ENCODE measurements at places on chromosomes 5 and 9.

GRCh38 chr5:93585041-93585766, 2.2 kb downstream of the NR2F1 start:
- DNase-seq, result no peak

- DNase-seq, result no peak
Observed at GRCh38 chr5:180088561-180088960, 17.0 kb upstream of the RNF130 start.

DNA sequence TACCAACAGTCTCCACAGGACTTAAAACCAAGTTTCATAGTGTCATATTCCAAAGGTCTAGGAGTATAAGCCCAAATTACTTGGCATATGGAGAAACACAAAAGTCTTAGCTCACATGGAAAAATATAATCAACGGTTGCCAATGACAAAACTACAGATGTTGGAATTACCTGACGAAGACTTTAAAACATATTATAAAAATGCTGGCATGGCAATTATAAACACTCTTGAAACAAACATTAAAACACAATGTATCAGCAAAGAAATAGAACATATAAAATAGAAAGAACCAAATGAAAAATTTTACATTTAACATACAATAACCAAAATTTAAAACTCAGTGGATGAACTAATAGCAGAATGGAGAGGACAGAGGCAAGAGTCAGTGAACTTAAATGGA, 7.9 kb upstream of the WDR41 start:
- no peak for DNase-seq

DNA sequence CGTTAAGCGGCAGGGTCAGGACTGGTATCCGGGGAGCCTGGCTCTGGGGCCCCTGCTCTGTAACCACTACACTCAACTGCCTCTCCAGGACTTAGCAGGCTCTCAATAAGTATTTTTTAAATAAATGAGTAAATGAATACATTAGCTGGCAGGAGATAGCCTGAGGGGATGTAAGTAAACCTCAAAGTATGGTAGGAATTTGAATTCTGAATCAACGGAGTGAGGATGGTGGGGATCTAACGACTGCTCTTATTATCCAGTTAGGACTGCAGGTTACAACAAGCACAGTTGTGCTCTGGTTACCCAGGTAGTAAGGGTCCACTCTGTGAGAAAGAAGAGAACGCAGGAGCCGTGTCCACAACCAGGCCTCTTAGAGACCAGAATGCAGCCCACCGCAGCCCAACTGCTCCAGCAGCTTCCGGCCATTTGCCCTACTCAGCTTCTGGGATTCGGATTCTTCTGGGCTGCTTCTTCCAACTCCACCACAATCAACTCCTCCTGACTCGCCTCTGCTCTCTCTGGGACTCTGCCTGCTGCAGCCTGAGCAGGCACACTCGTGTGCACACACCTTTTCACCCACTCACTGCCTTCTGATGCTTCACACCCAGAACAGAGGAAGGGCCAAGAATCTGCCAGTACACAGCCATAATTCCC, 52.6 kb downstream of the MED27 start:
- DNase-seq, result peak; percentile 85

GRCh38 chr9:114001794-114002261, 76.3 kb downstream of the AMBP start:
- no peak for DNase-seq

DNA sequence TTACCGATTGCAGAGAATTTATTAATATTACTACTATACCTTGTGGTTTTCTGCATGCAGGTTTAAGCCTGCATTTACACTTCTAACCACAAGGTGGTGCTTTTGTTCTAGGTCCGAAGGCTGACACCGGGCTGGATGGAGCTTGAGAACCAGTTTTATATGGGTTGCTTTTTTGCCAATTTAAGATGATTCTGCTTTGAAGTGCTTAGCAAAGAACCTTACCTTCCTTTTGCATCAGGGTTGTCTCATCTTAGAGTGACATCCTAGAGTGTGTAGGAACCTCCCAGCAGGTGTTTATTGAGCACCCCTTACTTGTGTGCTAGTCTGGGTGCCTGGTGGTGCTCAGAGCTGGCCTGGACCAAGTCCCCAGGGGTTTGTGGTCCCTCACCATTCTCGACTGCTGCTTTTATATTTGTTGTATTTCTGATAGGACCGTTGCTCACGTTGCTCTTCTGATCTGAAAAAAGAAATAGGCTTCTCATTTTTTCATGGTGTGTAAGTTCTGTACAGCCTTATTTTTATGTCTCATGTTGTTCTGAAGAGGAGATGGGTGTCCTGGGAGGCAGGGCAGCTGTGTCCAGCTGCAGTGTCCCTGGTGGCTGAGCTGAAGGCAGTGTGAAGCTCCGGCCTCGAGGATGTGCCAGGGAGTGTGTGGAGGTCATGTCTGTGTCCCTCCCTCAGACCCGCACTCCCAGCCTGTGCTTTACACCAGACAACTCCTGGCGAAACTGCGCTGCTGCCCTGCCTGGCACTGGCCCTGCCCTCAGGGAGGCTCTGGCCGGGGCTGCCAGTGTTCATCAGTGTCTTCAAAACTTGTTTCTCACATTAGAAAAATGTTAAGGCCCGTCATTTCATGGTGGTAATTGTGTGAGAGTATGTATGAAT, 54.3 kb downstream of the EHMT1 start:
- DNase-seq, result peak; percentile 68

DNA sequence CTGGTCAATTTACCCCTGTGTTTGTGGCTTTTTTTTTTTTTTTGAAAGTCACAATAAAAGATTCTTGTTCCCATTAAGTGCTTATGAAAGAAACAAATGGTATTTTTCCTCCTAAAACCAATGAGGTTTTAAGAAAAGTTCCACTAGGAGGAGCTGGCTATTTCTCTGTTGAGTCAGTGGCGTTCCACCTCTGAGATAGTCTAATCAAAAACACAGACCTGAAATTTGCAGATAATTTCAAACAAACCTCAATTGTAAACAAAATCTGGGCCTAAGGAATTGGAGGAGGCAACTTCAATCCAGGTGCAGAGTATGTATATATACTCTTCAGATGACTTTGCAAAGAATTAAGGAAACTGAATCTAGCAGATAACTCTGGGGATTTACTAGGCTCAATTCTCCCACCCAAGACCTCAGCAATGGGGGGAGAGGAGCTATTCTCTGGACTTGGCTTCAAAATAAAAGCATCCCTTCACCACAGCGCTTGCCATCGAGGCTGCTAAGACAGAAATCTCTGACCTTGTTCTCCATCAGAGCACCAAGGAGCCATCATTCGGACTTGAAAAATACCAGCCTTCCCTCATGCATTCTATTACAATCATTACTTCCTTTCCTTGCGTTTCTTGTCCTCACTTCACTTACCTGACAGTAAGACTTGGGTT, 52.4 kb downstream of the FANCC start:
- peak; percentile 46 for DNase-seq

- no peak for DNase-seq
Observed at GRCh38 chr5:96288845-96289185, 144.2 kb downstream of the PCSK1 start.

- no peak for DNase-seq
Observed at GRCh38 chr5:134536876-134537275, 11.4 kb downstream of the JADE2 start.

DNA sequence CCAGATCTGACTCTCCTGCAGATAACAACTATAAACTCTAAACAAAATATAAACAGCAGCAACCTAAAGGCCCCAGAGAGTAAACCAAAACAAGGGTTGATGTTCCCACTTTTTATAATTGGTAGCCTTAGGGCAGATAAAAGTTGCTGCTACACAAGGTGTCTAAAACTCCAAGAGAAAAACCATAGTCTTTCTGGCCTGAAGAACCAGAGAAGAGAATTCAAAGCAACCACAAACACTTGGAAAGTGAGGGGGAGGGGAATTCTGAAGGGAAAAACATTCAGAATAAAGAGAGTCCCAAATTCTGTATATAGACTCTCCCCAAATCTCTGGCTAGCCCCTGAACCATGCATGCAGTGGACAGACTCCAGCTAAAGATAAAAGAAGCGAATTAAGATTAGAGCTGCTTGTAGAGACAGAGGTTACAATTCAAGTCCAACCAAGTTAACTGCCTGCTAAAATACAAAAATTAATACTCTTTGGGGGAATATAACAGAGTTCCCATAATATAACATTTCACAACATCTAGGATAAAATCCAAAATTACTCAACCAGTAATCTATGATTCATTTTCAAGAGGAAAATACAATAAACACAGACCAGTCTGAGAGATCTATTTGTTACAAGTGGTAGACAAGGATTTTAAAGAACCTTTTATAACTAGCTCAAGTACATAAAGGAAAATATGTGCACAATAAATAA, 37.5 kb upstream of the RGMB start:
- no peak for DNase-seq

DNA sequence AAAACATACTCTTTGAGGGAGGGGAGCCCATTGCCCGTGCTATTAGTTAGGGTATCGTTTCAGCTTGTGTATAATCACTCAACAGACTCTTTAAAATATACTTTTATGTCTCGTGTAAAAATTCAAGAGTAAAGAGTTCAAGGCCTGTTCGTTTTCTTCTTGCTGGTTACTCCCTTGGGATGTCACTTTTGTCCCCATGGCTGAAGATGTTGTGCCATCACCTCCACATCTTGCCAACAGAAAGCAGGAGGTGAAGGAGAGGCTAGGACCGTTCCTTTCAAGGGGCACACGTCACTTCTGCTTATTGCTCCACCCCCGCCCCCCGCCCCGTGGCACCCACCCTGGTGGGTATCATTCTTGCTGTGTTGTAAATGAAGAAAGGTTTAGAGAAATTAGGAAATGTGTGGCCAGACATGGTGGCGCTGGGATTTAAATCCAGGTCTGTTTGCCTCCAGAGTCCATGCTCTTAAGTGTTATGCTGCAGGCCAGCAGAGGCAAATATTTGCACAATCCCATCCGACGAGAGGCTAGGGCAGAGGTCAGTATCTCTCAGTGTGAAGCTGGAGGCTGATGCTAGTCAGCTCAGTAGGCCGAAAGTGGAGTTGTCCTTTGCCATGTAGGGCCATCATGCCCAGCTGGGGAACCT, 3.0 kb downstream of the MLANA start:
- no peak for DNase-seq

DNA sequence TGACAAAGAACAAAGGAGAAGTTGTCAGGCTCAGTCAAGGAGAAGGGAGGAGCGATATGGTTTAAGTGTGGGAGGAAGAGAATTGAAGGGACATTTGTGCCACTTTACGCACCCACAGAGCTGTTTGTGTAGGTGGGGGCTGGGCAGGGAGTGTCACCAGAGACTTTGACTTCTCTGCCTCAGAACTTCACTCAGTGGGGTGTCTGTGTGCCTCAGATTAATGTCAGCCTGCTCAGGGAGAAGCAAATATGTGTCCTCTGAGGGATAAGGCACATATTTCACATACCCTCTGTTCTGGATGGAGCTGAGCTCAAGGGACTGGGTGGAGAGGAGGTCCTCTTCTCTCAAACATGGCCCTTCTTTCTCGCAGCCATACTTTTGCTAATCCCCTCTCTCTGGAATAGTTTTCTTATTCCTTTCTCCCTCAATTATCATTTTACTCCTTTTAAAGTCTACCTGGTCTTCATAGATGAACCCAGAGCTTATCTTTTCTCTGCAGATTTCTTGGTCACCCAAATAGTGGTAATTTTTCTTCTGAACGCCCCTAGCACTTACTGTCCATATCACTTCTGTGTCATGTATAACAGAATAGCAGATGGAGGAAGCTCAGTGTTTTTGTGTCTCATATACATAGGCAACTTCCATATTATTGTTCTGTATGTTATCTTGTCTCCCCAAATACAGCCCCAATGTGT, 77.0 kb downstream of the IQGAP2 start:
- DNase-seq, result no peak
